ENCODE measurements at places on chromosomes 11 and 22.

DNA sequence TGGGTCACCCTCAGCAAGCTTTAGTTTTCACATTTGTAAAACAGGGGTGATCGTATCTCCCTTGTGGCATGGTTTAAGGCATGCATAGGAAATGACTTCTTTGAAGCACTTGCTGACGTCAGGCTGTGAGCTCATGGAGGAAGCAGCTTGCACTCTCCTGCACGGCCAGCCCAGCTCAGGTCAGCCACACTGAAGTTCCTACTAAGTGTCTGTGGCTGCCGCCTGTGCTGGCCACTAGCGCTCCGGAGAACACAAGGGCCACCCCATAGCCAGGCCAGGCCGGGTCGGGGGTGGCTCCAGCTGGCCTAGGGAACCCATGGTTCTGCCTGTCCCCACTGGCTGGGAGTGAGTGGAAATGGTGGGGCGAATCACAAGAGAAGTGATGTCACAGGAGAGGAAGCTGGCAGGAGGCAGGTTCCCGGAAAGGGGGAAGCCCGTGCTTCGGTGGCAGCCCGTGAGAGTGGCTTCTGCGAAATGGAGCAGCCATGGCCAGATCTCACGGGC is 28.2 kb downstream of the KCTD17 start:
- DNase-seq, result no peak

- DNase-seq, result no peak
These were observed 2.9 kb downstream of the TPCN2 start for GRCh38 chr11:69051381-69052342.

DNA sequence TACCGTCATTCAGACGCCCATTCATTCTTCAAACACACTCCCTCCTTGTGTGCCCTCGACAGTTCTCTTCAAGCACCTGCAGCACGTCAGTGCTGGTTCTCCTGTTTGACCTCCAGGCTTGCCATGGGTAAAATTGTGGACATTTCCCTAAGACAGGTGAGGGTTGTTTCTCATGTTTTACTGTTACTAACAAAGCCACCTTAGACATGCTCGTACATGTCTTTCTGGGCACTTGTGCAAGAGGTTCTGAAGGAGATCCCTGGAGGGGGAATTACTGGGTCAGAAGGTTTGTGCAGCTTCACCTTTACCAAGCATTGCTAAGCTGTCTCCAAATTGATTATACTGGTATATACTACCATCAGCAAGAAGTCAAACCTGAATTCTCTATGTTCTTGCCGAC is 189.7 kb upstream of the TMEM45B start:
- DNase-seq, result peak; percentile 85

DNA sequence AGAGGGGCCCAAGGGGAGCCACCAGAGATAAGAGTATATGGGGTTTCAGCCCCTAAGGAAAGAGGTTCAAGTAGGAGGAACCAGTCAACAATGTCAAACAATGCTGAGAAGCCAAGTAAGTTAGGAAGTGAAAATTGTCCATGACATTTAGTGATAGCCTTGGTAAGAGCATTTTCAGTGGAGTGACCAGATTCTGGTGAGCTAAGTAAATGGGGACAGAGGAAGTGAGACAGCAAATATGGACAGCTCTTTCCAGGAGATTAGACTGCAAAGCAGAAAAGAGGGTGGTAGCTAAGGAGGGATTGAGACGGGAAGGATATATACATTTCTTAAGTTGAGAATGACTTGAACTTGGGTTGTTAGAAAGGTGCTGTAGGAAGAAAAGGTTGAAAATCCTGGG is 22.9 kb downstream of the POLD3 start:
- no peak for DNase-seq

DNA sequence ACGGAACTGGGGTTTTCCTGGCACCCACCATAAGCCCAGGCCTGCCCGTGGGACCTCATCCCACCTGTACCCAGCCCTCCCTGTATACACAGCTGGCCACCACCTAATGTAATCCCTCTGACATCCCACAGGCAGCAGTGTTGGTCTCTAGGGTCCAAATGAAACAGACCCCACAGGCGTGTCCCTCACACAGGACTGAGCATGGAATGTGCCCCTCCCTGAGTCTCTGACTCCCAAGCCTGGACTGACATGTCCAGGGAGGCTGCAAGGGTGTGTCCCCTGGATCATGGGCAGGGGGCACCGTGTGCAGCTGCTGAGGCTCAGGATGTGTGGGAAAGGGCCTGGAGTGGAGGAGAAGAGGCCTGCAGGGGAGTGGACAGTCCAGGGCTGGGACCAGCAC is 50.6 kb upstream of the PPARA start:
- DNase-seq, result no peak

- DNase-seq, result no peak
These were observed 3.4 kb downstream of the SCGB1D4 start for GRCh38 chr11:62295504-62295903.

- DNase-seq, result no peak
These were observed 14.0 kb downstream of the LRFN4 start for GRCh38 chr11:66870616-66871520.

Measured in NCI-H1105 treated with DMSO at 0.1 percent for 48 hours (cell line).